ENCODE measurements at places on chromosomes 11 and 22. TPM values are rescaled to one million over a fixed set of nuclear protein-coding genes. Genes with fewer than 3 reads are reported as not detected.
A peak's percentile ranks its signal among the peaks of the same experiment; 100 is the strongest.

DNA sequence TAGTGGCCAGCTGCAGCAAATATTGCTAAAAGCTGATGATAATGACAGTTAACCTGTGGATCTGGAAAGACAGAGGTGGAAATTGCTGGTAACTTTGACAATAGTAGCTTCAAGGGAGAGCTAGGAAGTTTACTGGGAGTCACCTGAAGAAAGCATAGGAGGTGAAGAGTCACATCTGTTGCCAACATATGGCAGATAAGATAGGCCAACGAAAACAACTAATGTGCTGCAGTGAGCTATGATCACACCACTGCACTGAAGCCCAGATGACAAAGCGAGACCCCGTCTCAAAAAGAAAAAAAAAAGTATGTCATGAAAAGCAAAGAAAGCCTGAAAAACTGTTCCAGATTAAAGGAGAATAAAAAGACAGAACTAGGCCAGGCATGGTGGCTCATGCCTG lies 4.3 kb upstream of the PRDM10 start:
- no peak overlapping the region for H3K4me3 ChIP-seq
- H3K27ac ChIP-seq: no peak overlapping the region
- H3K36me3 ChIP-seq: no peaks in the 10 kb centered on the region
- H3K27me3 ChIP-seq: no peaks in the 10 kb centered on the region
- no peak for DNase-seq
- H3K4me1 ChIP-seq: no peaks in the 10 kb centered on the region

- H3K4me1 ChIP-seq: peaks cover 4% of the 10 kb centered on the region
- no peak overlapping the region for H3K27ac ChIP-seq
- H3K27me3 ChIP-seq: no peaks in the 10 kb centered on the region
- H3K36me3 ChIP-seq: no peaks in the 10 kb centered on the region
These were observed 44.0 kb upstream of the NOX4 start for GRCh38 chr11:89535221-89535620.

GRCh38 chr11:72824811-72825505 lies 10.7 kb downstream of the ATG16L2 start:
- no peak overlapping the region for H3K27ac ChIP-seq
- no peaks in the 10 kb centered on the region for H3K4me1 ChIP-seq
- no peak overlapping the region for H3K4me3 ChIP-seq
- H3K36me3 ChIP-seq: no peaks in the 10 kb centered on the region
- no peak for DNase-seq

- no peaks in the 10 kb centered on the region for H3K27me3 ChIP-seq
- peaks cover 12% of the 10 kb centered on the region for H3K4me1 ChIP-seq
- no peak overlapping the region for H3K27ac ChIP-seq
- H3K4me3 ChIP-seq: no peak overlapping the region
- no peaks in the 10 kb centered on the region for H3K36me3 ChIP-seq
- DNase-seq: no peak
These were observed 28.7 kb upstream of the TRPC6 start for GRCh38 chr11:101612481-101612880.

SPON1 gene
- 6.4 TPM for total RNA-seq

DNA sequence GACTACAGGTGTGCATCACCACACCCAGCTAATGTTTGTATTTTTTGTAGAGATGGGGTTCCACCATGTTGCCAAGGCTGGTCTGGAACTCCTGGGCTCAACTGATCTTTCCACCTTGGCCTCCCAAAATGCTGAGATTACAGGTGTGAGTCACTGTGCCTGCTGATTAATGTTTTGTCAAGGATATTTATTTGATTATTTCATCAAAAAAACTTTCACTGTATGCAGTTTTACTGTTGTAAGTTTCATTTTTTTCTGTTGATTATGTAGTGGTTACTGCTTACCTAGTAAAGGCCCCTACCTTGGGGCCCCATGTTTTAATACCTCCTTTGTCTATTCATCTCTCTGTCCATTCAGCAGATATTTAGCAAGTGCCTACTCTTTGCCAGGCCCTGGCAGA lies 16.7 kb upstream of the FAM168A start:
- no peak overlapping the region for H3K4me3 ChIP-seq
- DNase-seq: no peak
- H3K4me1 ChIP-seq: no peaks in the 10 kb centered on the region

DNA sequence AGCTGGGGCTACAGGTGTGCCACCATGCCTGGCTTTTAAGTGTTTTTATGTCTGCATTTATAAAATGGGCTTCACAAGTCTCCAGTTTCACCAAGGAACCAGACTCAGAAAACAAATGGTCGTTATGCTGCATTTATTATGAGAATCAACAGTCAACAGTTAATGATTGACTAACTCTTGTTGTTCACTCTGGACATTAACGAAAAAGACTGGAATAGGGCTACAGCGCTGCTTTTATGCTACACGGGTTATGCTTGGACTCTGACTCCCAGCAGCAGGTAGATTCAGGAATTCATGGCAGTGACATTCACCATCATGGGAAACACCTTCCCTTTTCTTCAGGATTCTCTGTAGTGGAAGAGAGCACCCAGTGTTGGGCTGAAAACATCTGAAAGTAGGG lies 44.4 kb upstream of the CHKA start:
- no peaks in the 10 kb centered on the region for H3K4me1 ChIP-seq
- no peak overlapping the region for H3K27ac ChIP-seq
- no peak for DNase-seq
- no peaks in the 10 kb centered on the region for H3K27me3 ChIP-seq

GRCh38 chr11:134152696-134153095 lies 71.1 kb downstream of the NCAPD3 start:
- peaks cover 41% of the 10 kb centered on the region for H3K36me3 ChIP-seq
- no peaks in the 10 kb centered on the region for H3K4me1 ChIP-seq
- DNase-seq: no peak
- no peak overlapping the region for H3K4me3 ChIP-seq
- H3K27me3 ChIP-seq: no peaks in the 10 kb centered on the region
- H3K27ac ChIP-seq: no peak overlapping the region

GRCh38 chr11:60891103-60891741 lies 15.2 kb downstream of the PRPF19 start:
- H3K27me3 ChIP-seq: no peaks in the 10 kb centered on the region
- H3K4me1 ChIP-seq: no peaks in the 10 kb centered on the region
- no peak overlapping the region for H3K4me3 ChIP-seq

- no peak overlapping the region for H3K27ac ChIP-seq
- no peaks in the 10 kb centered on the region for H3K36me3 ChIP-seq
- no peaks in the 10 kb centered on the region for H3K27me3 ChIP-seq
- no peak for DNase-seq
- peaks cover 16% of the 10 kb centered on the region for H3K4me1 ChIP-seq
These were observed 9.0 kb downstream of the RTL6 start for GRCh38 chr22:44489026-44489425.

- H3K4me1 ChIP-seq: no peaks in the 10 kb centered on the region
- no peaks in the 10 kb centered on the region for H3K36me3 ChIP-seq
- H3K27ac ChIP-seq: no peak overlapping the region
These were observed 29.4 kb upstream of the LYVE1 start for GRCh38 chr11:10597877-10598351.

- H3K27ac ChIP-seq: no peak overlapping the region
- no peak overlapping the region for H3K4me3 ChIP-seq
- peaks cover 18% of the 10 kb centered on the region for H3K4me1 ChIP-seq
- H3K27me3 ChIP-seq: no peaks in the 10 kb centered on the region
- H3K36me3 ChIP-seq: no peaks in the 10 kb centered on the region
- no peak for DNase-seq
These were observed 59.6 kb upstream of the EMID1 start for GRCh38 chr22:29146091-29146560.

DNA sequence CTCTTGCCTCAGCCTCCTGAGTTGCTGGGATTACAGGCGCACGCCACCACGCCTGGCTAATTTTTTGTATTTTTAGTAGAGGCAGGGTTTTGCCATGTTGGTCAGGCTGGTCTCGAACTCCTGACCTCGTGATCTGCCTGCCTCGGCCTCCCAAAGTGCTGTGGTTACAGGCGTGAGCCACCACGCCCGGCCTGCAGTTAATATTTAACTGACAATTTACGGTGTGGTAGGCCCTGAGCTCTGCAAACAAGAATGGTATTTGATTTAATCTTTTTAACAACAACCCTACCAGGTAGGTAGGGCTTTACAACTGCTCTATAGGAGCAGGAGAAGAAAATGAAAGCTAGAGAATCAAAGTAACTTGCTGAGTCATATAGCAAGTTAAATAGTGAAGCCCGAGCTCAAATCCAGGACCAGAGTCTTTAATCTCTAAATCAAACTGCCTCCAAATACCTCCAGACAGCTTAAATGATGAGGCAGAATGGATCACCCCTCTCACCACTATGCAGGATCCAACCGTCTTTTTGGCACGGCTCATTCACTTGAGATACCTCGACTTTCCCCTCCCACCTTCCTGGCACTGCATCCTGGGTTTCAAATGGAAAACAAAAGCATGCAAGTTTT lies 9.4 kb downstream of the UEVLD start:
- H3K4me3 ChIP-seq: no peak overlapping the region
- no peaks in the 10 kb centered on the region for H3K27me3 ChIP-seq
- peaks cover 5% of the 10 kb centered on the region for H3K4me1 ChIP-seq
- no peak overlapping the region for H3K27ac ChIP-seq
- no peaks in the 10 kb centered on the region for H3K36me3 ChIP-seq

GRCh38 chr22:17085277-17086181 lies 729 bp downstream of the IL17RA start:
- H3K27me3 ChIP-seq: peaks cover 31% of the 10 kb centered on the region
- no peak overlapping the region for H3K27ac ChIP-seq
- H3K36me3 ChIP-seq: no peaks in the 10 kb centered on the region
- peak; percentile 46 for DNase-seq

DNA sequence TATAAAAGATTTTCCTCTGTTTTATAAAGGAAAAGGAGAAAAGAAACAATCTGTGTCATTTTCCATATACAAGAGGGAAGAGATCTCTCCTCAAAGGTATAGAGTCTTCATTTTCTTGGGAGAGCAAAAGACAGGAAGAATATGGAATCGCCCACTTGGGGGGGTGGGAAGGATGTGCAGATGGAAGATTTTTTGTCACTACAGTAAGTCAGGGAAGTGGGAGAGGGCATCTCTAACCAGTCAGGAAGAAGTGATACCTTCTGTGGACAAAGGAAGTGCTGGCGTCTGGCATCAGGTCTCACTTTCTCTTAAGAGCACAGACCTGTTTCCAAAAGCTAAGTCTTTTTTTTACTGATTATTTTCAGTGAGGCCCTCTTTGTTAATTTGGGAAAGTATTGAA lies 1.4 kb downstream of the PRR14L start:
- peak overlapping the region; percentile 95 for H3K4me3 ChIP-seq
- no peaks in the 10 kb centered on the region for H3K36me3 ChIP-seq
- DNase-seq: peak; percentile 24
- peaks cover 32% of the 10 kb centered on the region for H3K4me1 ChIP-seq
- H3K27ac ChIP-seq: peak overlapping the region; percentile 87
- H3K27me3 ChIP-seq: no peaks in the 10 kb centered on the region

DNA sequence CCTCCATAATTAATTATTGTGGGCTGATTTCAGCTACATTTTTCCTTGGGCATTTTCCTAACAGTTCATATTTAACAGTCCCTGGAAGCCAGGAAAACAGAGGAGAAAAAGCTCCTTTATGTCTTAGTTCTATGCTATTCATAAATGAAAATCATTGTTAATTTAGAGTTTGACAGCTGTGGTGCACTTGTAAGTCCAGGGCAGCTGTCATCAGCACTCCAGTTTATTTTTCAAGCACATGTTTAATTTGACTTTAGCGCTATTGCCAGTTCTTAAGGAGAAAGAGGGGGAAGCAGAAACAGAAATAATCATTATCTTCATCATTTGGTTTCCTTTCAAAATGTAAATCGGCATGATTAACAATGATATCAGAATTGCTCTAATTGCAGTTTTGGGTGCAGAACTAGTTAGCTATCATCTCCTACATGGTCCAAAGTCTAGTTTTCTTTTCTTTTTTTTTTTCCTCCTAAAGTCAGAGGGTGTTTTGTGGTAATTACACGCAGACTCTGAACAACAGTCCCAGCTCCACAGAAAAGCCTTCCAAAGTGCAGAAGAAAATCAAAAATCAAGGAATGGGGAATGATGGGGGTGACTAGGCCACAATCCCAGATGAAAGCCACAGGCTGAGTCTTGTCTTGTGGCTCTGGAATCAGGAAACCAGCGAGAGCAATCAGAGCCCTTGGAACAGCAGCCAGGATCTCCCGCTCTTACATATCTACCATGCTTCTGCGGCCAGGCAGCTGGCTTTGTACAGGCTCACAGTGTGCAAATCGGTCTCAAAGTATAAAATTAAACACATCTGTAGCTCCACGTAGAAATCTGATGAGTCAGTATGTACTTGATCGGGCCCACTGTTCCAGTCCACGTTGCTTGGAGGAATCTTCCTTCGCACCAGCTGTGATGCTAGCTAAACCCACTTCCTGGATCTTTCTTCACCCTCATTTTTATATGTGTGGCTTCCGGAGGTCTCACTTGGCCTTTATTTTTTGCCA lies 91.9 kb downstream of the SPON1 start:
- no peak overlapping the region for H3K27ac ChIP-seq
- no peaks in the 10 kb centered on the region for H3K27me3 ChIP-seq
- no peaks in the 10 kb centered on the region for H3K4me1 ChIP-seq
- no peak for DNase-seq

DNA sequence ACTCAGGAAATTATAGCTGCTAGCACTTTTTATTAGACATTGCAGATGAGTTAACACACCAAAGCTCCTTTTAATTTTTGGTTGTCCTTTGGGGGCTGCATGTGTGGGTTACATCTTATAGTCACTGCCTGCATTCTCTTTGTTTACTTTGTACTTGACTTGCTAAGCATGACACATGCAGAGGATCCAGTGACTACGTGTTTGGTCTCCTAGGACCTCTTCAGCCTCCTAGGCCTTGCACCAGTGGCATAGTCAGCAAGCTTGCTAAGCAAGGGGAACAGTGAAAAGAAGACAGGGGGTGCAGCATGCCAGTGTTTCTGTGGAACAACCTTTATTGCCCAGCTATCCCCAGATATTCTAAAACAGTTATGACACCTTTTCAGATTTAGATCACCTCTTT lies 108.2 kb downstream of the PAX6 start:
- H3K27me3 ChIP-seq: no peaks in the 10 kb centered on the region
- H3K4me1 ChIP-seq: no peaks in the 10 kb centered on the region
- DNase-seq: no peak
- H3K4me3 ChIP-seq: no peak overlapping the region
- no peak overlapping the region for H3K27ac ChIP-seq

CTSF gene
- 51.1 TPM for total RNA-seq

DNA sequence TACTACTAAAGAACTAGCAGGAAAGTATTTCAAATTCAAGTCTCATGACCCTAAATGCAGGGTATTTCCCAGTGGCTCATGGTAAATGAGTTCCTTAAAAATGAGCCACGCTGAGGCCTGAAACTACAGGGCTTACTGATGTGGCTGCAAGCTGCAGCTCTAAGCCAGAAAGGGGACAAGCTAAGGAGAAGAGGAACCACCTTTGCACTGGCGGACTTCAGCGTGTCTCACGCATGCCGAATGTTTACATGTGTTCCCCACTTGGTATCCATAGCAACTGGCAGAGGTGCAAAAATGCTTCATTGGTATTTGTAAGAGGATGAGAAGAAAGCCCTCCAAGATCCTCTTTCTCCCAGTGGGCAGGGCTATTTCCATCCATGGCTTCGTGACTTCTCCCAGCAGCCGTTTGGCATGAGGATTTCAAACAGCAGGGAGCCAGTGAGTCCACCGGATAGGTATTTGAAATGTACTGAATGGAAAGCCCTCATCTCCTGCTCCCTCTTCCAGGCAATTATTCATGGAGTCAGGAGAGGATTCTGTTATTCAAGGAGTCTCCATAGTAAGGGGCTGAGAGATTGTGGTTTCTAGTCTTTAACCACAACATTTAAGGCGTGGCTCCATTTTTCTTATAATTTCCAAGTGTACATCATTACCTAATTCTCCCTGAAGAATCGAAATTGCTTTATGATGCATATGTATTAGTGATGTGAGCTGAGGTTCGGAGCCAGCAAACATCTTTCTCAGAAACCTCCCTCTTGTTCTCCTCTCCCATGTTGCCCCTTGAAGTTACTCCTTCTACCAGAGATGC lies 55.3 kb upstream of the CD44 start:
- DNase-seq: peak; percentile 37
- no peak overlapping the region for H3K27ac ChIP-seq
- no peak overlapping the region for H3K4me3 ChIP-seq
- no peaks in the 10 kb centered on the region for H3K27me3 ChIP-seq
- no peaks in the 10 kb centered on the region for H3K4me1 ChIP-seq

EIF3L gene
- total RNA-seq: 420 TPM

All from GM23338 (cell line).